ENCODE measurements at places on chromosomes 4 and X.

GRCh38 chr4:175253184-175253902 lies 335.2 kb downstream of the ADAM29 start:
- no peak for DNase-seq

DNA sequence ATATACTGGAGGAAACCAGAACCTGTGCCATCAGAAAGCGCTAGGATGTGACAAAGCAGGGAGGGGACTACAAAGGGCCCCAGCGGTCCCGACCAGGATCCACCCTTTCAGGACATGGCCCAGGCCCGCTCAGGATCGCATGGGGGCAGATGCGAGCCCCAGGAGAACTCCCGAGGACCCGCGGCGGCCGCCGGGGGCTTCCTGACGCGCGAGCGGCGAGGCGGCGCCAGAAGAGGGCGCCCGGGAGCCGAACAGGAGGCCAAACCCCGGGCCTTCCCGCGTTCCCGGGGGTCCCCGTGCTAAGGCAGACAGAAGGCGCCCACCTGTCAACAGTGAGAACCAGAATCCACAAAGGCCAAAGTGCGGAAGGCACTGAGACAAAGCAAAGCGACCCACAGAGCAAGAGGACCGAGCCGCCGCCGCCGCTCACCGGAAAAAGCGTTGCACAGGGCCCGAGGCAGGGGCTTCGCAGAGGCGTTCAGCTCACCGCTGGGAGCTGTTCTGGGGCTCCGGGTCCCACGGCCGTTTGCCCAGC lies 7.3 kb upstream of the OPN1LW start:
- DNase-seq, result no peak

- DNase-seq, result no peak
Measured at GRCh38 chrX:136619899-136620505, 28.0 kb upstream of the CD40LG start.

GRCh38 chr4:133439830-133440229 lies 290.7 kb downstream of the PCDH10 start:
- DNase-seq, result no peak

DNA sequence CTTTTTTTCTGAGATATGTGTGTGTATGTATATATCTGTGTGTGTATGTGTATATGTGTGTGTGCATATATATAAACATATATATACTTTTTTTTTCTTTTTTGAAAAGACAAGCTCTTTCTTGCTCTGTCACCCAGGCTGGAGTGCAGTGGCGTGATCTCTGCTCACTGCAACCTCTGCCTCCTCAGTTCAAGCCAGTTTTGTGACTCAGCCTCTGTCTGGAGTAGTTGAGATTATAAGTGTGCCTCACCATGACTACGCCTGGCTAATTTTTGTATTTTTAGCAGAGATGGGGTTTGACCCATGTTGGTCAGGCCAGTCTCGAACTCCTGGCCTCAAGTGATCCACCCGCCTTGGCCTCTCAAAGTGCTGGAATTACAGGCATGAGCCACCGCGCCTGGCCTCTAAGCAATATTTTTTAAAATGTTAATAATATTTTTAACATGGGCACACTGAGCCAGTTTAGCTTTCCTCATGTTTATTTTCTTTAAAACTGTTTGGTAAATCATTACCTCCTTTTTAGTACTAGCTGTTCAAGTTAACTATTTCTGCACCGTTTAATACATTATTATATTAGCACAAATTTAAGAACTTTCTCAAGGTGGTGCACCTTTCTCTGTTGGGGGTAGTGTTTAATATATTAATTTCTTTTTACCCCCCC lies 33.3 kb downstream of the BBS12 start:
- DNase-seq, result no peak

DNA sequence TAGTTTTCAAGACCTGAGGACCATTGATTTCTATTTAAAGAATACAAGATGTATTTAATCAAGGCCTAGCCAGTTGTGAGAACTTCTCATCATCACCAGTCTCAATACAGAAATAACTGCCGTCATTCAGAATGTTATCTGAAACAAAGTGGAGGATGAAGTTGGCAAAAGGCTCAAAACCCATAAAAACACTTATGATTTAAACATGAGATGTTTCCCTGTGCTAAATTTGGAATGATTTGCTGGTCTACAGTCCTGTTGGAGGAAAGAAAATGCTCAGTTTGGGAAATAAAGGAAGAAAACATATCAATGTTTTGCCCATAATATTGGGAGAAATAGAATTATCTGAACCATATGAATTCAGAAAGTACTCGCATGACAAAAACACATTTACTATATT lies 192.2 kb downstream of the ADGRA3 start:
- no peak for DNase-seq

DNA sequence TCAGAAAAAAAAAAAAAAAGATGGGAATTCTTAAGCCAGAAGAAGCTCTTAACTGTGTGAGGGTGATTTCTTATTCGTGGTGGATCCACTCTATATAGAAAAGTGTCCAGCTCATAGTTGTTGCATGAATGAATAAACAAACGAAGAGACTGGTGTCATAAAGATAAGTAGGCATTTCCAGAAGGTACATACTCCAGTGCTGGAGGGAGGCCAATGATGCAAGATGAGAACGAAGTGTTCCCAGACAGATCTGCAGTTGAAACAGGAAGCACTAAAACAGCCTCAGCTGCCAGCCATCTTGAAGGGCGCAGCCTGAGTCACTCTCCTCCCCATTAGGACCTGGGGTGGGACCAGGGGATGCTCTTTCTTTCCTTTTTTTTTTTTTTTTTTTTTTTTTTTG lies 47.4 kb upstream of the HOPX start:
- peak; percentile 18 for DNase-seq

- no peak for DNase-seq
Measured at GRCh38 chr4:12118651-12119213, 690.0 kb upstream of the HS3ST1 start.

DNA sequence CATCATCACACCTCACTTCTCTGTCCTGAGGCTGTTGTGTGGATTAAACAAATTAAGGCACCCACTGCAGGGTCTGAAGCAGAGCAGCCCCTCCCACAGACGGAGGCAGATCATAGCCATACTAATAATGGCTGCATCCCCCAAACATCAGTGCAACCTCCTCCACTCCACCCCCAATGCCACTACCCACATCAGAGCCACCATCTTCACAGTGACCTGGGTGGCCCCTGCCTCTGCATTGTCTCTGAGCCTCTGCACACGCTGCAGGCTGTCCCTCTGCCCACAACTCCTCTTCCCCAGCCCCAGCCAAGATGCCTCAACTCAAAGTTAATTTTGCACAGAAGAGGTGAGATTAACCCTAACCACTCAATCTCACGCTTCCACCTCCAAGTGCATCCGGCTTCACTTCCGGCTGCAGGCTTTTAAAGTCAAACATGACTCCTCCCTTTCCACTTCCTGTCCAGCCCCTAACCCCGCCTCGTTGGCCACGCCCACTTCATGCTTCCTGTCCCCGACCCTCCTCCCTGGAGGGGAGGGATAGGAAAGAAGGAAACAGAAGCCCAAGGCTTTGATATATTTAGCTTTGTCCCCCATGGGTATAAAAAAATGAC lies 22.7 kb downstream of the JAKMIP1 start:
- no peak for DNase-seq

GRCh38 chr4:970046-970745 lies 3.2 kb downstream of the DGKQ start:
- DNase-seq, result no peak

GRCh38 chr4:150126201-150126863 lies 48.1 kb downstream of the DCLK2 start:
- no peak for DNase-seq

DNA sequence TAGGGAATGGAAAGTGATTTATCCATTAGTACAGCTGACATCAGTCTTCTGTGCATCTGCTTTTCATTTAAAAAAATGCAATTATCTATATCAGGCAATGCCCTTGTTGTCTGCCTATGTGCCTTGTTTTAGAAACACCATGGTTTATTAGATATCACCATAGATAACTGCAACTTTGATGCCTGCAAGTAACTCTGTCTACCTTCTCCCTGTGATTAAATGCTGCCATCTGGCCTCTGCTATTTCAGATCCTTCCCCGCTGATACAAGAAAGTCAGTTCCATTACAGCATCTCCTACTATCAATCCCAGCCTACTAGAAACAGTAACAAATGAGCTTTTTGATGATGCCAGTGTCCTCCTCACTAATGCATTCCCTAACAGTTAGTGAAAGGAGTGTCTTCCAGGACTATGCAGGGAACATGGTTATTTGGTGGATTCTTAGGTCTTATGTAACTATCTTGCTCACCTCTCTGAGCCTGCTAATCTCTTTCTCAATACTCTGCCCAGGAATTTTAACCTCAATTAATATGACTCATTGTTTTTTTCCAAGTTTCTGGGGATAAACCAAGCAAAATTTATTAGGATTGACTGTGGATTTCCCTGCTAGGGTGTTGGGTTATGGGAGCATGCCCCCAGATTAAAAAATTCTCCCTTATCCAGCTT lies 444.9 kb downstream of the RAPGEF2 start:
- DNase-seq, result no peak

DNA sequence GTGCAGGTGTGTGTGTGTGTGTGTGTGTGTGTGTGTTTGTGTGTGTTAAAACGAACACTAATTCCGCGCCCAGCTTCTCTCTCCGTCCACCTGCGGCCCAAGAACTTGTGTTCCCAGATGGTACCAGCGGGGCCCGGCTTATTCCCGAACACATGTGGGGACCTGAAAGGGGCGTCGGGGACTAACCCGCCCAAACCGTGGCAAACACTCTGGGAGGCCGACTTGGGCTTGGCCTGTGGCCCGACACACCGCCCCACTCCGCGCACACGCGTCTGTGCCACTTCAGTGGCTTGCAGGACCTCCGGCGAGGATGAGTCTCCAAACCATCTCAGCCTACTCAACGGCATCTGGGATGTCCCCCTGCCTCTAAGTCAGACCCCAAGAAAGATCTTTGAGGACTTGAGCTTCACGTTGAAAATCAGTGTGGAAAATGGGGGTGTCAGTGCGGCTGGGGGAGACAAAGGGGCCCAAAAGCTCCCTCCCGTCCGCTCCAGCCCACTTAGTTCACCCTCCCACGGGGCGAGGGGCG lies 790 bp upstream of the HHIP start:
- DNase-seq, result no peak

DNA sequence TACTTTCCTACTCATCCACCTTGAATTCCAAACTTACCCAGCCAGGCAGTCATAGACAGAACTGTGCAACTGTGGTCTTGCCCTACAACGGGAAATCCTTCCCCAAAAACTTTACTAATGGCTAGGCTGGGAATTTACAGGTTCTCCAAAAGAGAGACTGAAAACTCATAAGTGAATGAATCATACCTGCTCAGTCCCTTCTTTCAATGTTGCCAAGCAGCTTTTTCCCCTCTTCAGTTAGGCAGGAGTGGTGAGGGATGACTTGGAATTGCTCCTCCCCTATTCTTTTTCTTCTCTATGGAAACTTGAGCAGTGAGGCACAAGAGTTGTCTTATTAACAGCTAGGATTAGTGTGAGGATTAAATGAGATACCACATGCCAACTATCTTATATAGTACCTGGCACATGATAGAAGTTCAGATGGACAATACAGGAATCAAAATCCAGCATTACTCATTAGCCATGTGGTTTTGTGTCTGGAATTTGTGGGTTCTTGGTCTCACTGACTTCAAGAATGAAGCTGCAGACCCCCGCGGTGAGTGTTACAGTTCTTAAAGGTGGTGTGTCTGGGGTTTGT lies 105.9 kb downstream of the TEX13A start:
- DNase-seq, result no peak

- DNase-seq, result peak; percentile 47
Measured at GRCh38 chr4:8047837-8048678, 108.4 kb upstream of the AFAP1 start.

- peak; percentile 89 for DNase-seq
Measured at GRCh38 chr4:75919920-75920319, 17.7 kb upstream of the PPEF2 start.

DNA sequence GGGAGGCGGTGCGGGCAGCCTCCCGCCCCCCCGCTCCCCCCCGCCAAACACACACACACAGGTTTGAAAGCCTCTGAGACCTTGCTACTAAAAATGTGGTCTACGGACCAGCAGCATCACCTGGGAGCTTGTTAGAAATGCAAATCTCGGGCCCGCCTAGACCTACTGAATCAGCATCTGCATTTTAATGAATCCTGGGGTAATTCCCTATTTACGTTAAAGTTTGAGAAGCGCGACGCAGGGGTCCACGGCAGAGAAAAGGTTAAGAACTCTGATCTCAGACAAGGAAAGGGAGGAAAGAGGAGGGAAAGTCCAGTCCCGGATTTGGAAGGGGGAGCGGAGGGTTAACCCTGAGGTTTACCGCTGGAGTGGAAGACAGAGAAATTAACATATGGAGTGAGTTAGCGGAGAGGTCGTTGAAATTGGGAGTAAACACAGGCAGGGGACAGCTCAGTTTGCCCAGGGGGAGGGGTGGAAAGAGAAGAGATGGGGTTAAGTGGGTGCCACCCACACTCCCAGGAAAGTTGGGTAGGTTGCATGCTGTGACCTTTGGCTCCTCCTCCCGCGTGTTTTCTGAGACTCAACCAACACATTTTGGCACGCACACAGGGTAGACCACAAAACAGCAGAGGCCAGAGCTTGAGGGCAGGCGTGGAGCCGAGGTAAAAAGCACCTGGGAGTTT lies 483.6 kb downstream of the BCOR start:
- no peak for DNase-seq

DNA sequence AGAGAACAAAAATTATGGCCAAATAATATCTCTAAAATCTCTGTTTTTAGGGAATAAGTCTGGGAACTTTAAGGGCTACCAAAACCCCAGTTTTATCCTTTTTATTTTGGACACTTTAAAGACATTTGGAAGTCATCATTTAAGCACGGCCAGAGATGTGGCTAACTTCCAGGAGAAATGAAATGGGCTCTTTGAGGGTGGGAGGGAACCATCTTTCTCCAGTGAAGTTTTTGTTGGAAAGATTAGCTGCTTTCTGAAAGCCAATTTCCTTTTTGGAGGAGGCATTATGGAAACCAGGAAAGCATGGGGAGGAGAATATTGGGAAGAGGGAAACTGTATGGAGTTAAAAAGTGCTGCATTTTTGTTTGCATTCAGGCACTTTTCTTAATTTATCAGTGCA lies 4.8 kb downstream of the VSIG1 start:
- no peak for DNase-seq

GRCh38 chr4:89829470-89830138 lies 7.4 kb downstream of the SNCA start:
- DNase-seq, result peak; percentile 45

GRCh38 chrX:67779099-67779498 lies 235.3 kb downstream of the AR start:
- DNase-seq, result no peak

- no peak for DNase-seq
Measured at GRCh38 chrX:139877710-139878414, 55.0 kb downstream of the ATP11C start.
